ENCODE measurements at places on chromosomes 4 and X.

GRCh38 chrX:94758130-94758529 lies 1084.1 kb downstream of the FAM133A start:
- DNase-seq: no peak

GRCh38 chr4:140689623-140690022 lies 66.6 kb downstream of the TBC1D9 start:
- no peak for DNase-seq

DNA sequence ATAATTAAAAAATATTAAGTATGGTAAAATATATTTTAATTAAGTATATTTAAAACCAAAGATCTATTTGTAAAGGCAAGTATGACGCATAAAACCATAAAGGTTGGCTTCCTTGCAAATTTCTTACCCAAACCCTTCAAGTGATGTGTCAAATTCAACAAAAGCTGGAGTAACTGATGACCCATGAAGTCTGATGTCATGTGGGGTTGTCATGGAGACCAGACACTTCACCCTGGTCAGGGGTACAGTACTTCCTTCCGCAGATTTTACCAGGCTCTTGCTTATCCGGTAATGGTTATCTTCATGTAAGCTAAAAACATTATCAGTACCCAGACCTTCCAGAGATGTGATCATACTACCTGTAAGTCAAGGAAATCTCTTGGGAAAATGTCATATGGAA lies 170.1 kb downstream of the WDFY3 start:
- no peak for DNase-seq

GRCh38 chr4:176034936-176035335 lies 30.7 kb upstream of the WDR17 start:
- DNase-seq: no peak

DNA sequence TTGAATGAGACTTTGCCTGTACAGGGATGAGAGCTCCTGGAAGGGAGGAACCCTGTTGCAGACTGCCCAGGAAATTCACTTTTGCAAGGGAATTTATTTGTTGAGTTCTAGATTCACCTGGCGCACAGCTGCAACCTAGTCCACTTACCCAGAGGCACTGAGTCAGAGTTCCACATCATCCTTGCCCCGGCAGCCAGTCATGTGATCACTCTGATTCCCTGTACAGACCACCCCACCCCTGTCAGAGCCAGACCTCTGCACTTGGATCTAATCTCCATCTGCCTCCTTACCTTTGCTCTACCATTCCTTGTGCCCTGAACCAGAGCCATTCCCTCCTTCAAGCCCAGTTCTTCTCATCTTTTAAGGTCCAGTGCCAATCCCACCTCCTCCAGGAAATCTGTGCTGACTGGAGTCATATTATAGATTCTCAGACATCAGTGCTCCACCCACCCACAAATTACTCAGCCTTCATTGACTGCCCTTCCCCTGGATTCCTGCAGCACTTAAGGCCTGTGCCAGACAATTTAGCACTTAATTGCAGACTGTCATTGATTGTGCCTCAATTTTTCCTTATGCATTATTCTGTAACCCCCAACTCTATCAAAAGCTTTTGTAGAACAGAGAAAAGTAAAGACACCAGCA lies 84.1 kb upstream of the MAGEA4 start:
- DNase-seq: no peak

DNA sequence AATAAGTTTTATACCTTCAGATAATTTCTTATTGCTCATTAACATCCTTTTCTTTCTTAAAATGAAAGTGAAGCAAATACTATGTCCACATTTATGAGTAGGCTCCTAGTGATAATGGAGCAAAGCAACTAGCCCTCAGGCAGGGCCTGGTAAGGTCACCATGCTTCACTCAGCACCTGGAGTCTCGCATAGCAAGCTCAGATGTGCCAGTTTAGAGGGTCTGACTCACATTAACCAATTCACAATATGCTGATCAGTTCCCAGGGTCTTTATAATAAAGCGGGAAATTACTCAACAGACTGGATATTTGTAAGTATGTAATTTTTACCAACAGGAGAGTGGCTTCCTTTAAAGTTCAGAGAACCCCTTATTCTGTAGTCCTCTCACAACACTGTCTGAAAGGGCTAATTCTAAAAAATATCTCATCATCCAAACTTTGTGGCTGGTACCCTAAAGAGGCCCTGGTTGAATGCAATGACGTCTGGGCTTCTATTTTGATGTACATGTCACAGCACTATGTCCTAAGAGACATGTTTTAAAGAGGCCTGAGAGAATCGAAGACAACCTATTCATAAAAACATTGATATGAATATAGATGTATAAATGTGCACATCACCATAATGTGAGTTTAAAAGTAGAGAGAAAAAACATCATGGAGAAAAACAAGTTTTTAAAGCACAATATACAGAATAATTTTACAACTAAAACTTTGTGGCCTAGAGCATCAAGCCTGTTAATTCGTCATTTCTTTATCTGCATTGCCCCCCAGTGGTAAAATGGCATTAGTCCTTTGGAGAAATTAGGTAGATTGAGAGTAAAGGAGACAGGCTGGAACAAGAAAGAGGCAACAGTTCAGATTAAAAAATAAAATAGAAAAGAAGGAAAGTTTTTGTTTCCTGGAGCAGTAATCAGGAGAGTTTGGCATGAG lies 44.3 kb downstream of the IL21 start:
- DNase-seq: no peak

DNA sequence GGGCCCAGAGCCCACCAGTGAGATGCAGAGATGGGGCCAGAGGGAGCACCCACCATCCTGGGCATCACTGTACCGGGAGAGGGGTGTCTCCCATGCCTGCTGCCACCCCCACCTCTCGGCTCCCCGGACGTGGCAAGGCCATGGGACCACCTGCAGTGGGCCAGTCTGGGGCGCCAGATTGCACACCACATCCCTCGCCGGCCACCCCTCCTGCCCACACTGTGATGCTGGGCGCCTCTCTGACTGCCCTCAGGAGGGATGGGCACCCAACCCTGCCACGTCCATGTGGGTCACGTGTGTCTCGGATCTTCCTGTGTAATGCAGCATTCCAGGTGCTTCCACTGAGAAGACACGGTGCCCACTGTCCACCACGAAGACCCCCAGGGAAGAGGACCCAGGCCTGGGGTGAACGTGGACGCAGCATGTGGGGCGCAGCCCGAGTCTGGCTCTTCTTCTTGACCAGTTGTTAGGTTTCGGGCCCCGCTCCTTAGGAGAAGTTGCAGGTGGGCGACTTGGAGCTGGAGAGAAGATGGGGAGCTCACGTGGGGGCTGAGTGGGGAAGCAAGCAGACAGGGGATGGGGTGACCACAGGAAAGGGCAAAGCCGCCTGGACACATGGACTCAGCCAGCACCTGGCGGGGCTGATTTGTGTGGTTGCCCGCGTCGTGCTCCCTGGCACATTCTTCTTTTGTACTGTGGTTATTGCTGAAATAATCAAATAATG lies 47.7 kb downstream of the ZFYVE28 start:
- no peak for DNase-seq

DNA sequence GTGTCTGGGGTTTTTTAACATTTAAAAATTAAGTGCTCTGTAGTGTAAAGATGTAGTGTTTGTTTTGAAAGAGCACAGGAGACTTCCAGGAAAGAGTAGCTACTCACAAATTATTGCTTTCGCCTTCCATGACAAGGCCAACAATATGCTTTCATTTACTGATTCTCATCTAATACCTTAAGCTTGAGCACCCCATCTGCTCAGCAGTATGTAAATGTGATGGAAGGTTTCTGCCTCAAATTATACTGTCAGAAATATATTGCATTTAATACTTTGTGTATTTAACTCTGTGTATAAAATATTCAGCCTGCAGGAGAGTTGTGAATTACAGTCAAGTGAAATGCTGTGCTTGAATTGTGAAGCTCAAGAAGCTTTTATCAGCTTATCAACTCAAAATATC lies 296.3 kb upstream of the ATOH1 start:
- no peak for DNase-seq

GRCh38 chr4:105715692-105716278 lies 7.2 kb downstream of the GSTCD start:
- no peak for DNase-seq

DNA sequence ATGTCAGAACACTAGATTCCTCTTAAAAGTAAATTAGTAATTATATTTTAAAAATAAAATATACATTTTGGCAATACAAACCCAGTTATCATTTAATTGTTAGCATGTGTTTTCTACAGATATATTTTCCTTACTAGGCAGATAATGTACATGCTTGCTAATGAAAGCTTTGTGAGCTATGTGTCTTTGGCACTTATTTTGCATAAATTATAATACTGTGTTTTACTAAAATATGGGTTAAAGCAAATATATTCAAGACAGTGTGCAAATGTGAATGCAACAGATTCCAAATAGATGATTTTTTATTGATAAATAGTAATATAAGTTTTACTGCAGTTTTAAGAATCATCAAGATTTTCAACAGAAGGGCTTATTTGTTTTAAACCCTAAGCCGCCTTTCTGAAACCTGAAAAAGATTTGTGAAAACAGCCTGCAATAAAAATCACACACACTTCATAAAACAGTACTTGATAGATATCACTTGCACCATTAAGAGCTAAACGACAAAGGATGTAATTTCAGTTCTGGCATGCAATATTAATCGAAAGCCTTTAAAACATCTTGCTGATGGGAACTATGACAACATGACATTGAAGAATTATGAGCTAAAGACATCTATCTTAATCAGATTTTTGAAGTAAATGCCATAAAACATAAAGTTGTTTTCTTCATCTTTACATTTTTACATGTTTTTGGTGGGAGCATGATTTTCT lies 333.3 kb downstream of the DCTD start:
- DNase-seq: no peak

DNA sequence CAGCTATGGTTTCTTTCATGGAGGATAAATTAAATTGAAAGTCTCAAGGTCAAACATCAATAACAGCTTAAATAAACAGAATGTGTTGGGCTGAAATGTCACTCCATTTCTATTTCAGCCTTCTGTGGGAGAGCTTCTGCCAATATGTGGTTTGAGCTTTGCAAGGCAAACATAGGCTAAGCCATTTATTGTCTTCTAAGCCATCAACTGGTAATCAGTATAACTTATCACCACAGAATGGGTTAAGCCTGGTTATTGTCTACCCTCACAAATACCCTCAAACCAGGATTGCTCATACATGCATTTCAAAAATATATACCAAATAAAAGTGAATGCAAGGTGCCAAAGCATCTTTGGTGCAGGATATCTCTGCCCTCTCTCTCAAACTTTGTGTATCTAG lies 52.7 kb downstream of the GABRB1 start:
- no peak for DNase-seq

DNA sequence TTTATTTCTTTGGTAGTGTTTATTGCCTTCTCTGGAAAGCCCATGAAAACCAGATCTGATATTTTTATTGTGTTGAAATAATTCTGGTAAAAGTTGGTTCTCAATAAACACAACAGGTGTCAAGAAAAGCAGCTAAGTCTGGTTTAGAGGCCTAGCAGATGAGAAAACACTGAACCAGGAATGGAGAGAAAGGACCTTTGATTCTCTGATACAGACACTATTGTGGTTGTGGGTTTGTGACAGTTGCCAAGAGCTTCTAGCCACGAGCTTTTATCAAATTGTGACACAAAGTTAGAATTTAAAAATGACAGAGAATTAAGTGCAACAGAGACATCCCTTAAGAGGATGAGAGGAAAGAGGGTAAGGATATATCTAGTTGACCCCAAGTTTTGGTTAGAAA lies 42.6 kb downstream of the DDIT4L start:
- no peak for DNase-seq

GRCh38 chr4:145307120-145307519 lies 126.7 kb upstream of the OTUD4 start:
- no peak for DNase-seq

- DNase-seq: no peak
These were observed 210.0 kb upstream of the IGFBP7 start for GRCh38 chr4:57320217-57320616.

DNA sequence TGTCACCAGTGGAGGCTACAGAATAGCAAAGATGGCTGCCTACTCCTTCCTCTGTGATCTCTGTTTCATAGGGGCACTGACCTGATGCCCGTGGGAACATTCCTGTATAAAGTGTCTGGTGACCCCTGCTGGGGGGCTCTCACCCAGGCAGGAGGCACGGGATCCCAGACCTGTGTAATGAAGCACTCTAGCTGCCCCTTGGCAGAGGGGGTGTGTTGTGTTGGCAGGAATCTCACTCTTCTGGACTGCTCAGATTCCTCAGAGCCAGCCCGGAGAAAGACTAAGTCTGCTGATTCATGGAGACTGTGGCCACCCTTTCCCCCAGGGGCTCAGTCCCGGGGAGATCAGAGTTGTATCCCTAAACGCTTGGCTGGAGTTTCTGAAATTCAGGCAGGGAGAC lies 648.3 kb downstream of the SPRY1 start:
- no peak for DNase-seq

DNA sequence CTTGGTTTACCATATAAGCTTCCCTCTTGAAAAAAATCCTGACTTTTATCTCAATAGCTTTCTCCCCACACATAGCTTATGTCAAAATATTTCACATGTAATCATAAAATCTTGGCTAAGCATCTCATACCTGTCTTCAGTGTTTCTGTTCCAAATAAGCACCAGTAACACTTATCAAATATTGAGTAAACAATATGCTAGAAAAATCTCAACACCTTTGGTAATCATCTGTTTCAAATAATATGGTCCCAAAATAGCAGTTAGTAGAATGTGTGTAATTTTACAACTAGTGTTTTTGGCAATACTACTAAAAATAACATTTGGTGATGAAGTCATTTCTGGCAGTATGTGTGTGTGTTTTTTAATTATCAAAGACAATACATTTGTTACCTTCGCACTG lies 2138.2 kb downstream of the PCDH7 start:
- DNase-seq: no peak

DNA sequence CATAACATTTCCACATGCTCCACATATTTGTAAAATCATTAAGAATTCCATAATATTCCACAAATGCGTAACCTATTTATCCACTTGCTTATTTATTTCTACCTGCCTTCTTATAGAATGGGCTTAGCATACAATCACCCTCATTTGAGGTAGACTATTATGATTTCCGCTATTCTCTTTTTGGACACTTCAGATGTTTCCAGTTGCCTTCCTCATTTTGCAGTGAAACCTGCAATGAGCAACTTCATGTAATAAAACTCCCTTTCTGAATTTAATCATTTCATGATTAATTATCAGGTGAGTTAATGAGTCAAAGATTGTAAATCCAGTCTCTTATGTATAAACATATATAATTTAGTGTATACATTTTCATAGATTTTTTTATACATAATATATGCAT lies 58.0 kb downstream of the PPP3CA start:
- DNase-seq: no peak

DNA sequence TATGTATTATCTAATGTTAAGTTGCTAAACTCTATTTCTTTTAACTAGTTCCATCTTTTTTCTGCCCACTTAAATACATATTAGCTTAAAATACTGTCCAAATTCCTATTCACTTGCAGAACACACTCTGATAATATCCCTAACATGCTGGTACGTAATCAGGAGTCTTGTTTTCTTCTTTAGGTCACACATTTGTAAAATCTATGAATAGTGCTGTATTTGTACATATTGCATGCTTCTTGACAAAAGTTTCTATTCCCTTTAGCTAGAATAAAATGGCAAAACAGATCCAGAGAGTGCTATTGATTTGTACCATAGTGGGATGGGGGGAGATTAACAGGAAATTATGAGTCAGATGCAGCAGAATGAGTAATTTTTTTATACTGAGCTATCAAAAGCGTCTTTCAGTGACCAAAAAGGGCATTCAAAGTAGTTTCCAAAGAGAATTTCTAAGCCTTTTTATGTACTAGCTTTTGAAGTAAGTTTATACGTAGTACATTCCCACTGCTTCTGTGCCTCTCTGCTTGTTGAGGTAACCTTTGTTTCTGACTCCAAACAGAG lies 126.5 kb downstream of the PTPN13 start:
- DNase-seq: no peak
